ENCODE measurements at places on chromosomes 1 and 21.

DNA sequence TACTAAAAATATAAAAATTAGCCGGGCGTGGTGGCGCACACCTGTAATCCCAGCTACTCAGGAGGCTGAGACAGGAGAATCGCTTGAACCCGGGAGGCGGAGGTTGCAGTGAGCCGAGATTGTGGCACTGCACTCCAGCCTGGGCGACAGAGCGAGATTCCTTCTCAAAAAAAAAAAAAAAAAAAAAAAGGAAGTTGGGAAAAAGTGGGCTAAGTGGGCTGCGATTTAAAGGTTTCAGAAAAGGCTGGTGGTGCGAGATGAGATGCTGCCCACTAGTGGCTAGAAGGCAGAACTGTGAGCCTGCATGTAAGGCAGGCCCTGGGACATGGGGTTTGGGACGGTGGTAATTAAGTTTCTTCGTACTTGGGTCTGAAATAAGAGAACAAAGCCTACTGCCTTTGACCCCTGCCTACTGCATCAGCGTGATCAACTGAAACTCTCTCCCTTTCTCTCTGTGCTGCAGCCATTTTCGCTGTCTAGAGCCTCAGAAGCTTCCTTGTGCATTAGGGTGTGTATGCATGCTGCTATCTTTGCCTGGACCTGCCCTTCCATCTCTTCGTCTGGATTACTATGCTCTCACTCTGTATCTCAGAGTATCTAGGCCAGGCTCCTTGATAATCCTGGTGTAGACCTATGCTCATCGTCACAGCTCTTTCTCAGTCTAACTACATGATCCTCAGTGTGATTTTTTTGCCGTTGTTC is 12.4 kb downstream of the FMOD start:
- no peak for DNase-seq

GRCh38 chr1:25173809-25174340 is 58.4 kb downstream of the SYF2 start:
- DNase-seq, result no peak

DNA sequence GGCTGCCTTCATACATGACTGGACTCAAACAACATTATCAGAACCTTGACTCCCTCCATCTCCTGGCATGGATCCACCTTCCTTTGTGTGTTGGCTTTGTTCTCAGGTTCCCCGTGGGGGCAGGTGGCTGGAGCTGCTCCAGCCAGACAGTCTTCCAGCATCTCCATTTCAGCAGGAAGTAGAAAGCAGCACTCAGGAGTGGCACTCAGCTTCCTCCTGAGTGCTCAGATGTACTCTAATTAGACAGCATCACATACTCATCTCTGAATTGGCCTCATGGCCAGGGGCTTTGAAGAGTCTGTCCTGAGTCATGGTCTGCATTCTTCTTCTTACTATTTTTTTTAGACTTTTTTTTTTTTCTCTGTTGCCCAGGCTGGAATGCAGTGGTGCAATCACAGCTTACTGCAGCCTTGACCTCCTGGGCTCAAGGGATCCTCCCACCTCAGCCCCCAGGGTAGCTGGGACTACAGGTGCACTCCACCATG is 27.9 kb downstream of the OVAAL start:
- no peak for DNase-seq

- DNase-seq, result no peak
Observed at GRCh38 chr1:34156739-34157138, 8.3 kb downstream of the CSMD2 start.

- no peak for DNase-seq
Observed at GRCh38 chr21:46171585-46171984, 12.7 kb downstream of the SPATC1L start.

GRCh38 chr1:183281039-183281438 is 95.0 kb downstream of the LAMC2 start:
- DNase-seq, result no peak

DNA sequence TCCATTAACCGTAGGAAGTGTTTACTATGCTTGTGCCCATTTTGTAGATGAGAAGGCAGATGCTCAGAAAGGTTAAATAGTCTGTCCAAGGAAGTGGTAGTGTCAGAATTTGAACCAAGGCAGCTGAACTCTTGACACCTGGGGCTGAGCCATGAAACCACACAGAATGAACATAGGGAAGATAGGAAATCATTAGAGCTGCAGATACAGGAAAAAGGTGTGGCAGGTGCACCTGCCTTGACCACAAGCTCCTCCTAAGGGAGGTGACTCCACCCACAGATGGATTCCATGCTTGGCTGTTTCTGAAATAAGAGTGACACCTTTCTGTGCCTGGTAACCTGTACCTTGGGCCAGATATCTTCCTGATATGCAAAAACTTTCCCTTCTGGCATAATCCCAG is 69.9 kb upstream of the IGSF21 start:
- DNase-seq, result no peak

DNA sequence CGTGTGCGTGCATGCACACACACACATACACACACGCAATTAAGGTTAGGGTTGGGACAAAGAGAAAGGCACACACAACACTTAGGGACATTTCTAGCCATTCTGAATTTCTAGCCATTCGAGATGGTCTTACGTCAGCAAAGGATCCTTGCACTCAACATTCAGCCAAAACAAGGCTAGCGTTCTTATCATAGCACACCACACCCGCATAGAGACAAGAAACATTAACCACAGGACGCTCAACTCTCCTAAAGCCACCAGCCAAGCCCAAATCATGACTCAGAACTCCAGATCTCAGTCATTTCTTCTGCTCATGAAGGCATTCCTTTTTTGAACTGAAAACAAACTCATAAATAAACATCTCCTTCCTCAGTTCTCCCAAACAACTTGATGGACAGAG is 106.8 kb downstream of the LMO4 start:
- DNase-seq, result no peak

DNA sequence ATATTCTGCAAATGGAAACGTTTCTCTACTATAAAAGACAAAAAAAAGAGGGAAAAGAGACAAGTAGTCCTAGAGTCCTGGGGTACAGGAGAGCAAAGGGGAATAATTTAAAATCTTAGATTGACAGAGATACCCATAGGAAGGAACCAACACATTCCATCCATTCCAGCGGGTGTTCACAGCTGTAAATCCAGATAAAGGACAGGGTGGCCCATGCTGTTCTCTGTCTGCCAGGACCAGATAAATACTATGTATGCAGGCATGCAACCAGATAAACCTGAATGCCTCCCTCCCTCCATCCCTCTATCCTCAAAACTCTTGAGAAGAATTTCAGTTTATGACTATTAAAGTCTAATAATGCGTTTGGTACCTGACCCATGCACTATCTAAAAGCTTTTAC is 131.8 kb downstream of the PTPN14 start:
- DNase-seq, result no peak

- peak; percentile 30 for DNase-seq
Observed at GRCh38 chr1:28886731-28887418, 27.5 kb upstream of the EPB41 start.

DNA sequence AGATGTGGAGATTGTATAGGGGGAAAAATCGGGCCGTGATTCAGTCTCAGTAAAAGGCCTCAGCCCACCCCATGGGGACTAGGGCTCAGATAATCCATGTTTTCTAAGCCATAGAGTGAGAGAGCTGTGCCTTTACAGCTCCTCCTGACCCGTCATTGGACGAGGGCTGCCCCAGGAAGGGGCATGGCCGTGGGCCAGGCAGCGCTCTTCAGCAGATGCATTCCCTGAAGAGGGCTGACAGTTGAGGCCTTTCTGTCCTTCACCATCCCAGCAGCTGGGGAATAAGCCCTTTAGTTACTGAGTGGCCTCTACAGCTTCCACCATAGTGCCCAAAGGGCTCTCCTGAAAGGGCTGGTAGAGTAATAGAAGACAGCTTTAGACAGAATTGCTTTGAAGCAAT is 57.2 kb downstream of the ST3GAL3 start:
- no peak for DNase-seq

DNA sequence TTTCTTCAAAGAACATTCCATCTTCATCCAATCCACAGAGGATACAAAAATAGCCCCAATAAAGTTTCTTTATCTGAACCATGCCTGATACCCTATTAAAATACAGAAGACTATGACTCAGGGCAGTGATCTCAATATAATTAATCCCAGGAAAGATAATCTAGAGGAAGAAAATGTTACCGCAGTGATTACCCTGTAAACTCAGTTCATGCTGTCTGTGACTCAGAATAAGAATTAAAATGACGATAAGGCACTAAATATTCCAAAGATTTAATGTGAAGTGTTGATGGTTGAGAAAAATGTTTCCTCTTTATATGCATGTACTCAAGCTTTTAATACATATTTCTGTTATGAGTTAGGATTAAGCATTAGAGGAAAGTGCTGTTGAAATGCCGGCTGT is 88.6 kb upstream of the LYPLAL1 start:
- DNase-seq, result no peak

DNA sequence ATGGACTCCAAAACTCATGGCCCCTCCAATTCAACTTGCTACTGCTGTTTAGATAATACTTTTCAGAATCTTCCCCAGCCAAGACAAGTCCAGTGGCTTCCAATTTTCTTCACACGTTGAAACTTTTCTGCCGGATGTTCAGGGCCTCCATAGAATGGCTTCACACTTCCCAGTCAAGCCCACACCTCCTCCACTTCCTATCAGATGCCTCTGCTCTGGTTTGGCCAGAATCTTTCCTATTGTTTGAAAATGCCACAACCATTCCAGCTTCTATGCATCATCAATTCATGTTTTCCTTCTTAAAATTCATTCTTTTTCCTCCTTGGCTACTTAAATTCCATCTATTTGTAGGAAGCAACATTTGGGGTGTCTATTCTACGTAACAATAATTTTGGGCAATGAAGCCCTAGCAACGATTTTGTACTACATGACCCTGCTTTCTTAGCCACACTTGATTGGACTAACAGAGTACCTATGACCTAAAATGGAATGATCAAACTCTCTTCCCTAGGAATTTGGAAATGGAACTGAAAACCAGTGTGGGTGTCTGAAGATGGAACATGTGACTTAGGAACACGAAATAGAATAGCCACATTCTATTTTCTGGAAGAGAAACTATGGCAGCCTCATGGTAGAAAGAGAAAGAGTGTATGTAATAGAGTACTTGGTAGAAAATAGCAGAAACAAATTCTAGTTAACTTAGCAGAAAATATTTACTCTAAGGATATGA is 74.1 kb upstream of the CNIH3 start:
- DNase-seq, result no peak

GRCh38 chr21:45630876-45631275 is 12.6 kb upstream of the PCBP3 start:
- DNase-seq, result no peak

GRCh38 chr21:44940116-44940631 is 345 bp downstream of the SLX9 start:
- DNase-seq, result no peak

- DNase-seq, result no peak
Observed at GRCh38 chr1:19384772-19385187, 72.7 kb downstream of the SLC66A1 start.

GRCh38 chr1:2645143-2645542 is 12.3 kb upstream of the MMEL1 start:
- no peak for DNase-seq

- DNase-seq, result no peak
Observed at GRCh38 chr1:21641076-21641475, 28.1 kb downstream of the RAP1GAP start.

DNA sequence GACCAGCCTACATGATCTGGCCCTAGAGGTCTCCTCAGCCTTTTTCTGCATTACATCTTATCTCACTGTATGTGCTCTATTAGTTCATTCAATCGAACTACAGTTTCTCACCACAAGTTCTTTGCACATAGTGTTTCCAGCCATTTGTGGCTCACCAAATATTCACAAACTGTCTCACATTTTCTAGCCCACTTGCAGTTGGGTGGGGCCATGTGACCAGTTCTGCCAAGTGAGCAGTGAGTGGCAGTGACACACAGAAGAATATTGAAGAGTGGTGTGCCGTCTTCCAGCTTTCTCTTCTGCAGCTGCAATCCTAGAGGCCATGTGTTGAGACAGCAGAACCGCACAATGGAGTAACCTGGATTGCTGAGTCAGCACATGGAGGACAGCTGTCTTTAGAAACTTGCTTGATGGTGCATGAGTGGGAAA is 103.2 kb upstream of the ZNF644 start:
- no peak for DNase-seq

- DNase-seq, result no peak
Observed at GRCh38 chr1:211013346-211014240, 120.4 kb downstream of the KCNH1 start.

GRCh38 chr1:37152491-37152890 is 118.2 kb upstream of the GRIK3 start:
- DNase-seq, result no peak

DNA sequence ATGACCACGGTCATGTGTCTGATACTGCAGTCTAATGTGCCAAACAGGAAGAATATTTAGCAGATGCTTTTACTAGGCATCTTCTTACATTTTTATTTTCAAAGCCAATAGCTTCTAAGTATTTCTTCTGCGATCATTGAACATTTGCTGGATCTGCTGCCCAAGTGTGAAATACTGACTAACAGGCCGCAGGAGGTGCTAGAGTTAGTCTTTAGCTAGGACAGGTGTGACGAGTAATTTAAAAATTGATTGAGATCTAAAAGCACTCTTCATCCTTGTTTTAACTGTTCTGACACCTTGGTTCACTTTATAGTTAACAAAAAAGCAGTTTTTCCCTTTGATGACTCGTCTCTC is 748 bp upstream of the FAM78B start:
- no peak for DNase-seq

DNA sequence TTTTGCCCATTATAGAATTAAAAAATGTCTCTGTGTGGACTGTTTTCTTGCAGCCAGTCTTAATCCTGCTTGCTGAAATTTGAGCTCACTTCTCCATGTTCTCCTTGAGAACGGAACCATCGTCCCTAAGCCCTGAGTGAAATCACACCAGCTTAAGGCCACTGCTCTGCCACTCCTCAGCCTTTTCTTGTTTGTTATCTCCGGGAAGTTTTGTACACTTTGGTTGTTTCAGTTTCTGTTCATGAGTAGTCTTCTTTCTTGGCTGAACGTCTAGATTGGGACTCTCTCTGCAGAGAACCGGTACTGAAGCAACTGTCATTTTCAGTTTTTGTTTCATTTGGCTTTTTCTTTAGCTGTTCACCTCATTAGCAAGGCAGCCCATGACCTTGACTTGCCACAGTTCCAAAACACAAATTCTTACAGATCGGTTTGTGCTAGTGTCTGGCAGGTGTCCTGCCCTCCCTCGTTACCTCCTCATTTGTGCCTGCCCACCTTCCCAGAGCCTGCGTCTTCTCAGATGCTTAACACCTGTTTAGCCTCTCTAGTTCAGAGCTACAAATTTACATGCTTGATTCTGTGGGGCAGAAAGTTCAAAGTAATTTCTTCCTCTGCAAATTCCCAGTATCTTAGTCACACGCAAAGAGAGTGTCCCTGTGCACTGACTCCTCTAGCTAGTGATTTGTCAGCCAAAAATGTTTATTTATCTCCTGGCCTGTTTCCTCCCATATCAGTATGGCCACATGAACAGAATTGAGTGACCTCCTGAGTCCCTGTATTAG is 12.4 kb downstream of the PSEN2 start:
- no peak for DNase-seq

GRCh38 chr1:67793562-67793961 is 39.7 kb downstream of the GNG12 start:
- no peak for DNase-seq

GRCh38 chr1:67802565-67802964 is 30.7 kb downstream of the GNG12 start:
- no peak for DNase-seq
